ENCODE measurements at places on chromosomes 11 and 22.

DNA sequence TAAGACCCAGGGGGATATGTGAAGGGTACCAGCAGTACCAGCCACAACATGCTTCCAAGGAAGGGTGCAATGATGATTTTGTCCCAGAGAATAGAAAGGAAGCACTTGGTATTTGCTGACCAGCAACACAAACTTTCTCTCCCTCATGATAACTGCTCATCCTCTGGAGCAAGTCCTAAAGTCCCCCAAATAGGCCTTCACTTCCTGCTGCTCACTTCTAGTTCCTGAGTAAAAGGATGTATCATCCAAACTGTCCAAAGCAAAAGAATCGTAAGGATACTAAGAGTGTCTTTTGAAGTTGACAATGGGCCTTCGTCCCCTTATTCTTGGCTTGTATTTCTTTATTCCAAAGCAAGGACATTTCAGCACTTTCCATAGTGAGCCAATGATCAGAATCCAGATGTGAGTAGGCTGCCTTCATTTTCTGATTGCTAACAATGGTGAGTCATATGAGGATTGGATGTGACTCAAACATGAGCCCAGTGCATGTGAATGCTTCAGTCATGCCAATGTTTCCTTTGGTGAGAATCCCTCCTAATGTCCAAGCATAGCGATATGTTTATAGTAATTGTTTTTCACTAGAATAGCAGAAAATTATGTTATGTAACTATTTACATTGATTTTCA lies 243.4 kb upstream of the POU2AF2 start:
- DNase-seq, result no peak

DNA sequence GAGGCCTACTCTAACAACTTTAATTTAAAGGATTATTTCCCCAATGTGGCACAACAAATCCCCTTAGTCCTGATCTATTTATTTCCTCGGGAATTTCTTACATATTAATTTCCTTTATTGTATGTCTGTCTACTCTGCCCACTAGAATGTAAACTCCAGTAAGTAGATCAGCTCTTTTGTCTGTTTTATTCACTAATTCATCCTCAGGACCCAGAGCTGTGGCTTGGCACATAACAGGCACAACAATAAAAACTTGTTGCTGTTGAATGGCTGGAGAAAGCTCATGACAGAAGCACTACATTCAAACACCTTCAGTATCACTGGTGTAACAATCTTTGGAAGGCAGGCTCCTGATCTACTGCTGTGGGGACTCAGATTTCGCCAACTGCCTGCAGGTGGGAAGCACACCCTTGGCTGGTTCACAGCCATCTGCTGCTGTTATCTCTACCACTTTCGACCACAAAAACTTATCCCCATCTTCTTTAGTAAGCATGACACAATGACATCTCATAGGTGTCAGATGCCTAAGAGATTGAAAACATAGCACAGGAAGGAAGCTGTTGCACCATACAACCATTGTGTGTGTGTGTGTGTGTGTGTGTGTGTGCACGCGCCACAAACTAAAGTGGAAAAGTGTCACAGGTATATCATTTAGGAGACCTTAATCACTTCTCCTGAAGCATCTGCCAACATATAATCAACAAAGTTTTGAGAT lies 11.9 kb downstream of the HIRA start:
- DNase-seq, result no peak

DNA sequence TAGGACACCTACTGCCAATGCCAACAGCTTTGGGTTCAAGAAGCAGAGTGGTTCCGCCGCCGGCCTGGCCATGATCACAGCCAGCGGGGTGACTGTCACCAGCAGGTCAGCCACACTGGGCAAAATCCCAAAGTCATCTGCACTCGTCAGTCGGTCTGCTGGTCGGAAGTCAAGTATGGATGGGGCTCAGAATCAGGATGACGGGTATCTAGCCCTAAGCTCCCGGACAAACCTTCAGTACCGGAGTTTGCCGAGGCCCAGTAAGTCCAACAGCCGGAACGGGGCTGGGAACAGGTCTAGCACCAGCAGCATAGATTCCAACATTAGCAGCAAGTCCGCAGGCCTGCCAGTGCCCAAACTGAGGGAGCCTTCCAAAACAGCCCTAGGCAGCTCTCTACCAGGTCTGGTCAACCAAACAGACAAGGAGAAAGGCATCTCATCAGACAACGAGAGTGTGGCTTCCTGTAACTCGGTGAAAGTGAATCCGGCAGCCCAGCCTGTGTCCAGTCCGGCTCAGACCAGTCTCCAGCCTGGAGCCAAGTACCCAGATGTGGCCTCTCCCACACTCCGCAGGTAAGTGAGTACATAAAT lies 115.1 kb downstream of the DBX1 start:
- no peak for DNase-seq

DNA sequence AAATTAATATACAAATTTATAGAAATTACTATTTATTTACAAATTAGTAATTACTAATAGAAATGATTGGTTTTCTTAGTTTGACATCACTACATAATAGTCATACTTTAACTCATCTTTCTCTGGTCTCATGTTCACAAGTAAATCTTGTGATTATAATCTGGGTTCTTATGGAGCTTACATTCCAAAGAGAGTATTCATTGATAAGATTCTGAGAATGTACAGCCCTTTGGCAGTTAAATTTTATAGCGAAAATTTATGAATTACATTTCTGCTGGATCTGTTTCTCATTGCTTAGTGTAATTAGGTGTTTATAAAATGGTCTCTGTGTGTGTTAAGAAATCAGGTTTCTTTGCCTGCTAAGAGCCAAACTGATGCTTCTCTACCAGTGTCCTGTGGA lies 175.2 kb downstream of the TMEM135 start:
- DNase-seq, result no peak

- DNase-seq, result no peak
These were observed 32.2 kb upstream of the OAF start for GRCh38 chr11:120178561-120179056.

GRCh38 chr22:40021401-40022000 lies 26.7 kb downstream of the FAM83F start:
- DNase-seq, result peak; percentile 53

DNA sequence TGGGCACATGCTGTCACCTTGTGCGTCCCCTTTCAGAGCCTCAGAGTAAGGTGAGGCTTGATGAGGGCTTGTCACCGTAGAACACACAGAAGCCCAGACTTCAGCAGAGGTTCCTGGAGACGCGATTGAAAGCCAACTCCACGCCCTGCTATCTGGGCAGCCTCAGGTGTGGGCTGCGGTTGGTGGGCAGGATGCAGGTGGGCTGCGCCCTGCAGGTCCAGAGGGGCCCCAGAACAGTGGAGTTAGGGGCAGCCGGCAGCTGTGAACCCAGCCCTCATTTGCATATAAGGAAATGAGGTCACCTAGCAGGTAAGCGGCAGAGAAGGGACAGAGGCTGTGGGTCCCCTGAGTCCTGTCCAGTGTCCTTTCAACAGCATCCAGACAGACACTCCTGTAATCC lies 15.4 kb downstream of the PHLDA2 start:
- DNase-seq, result no peak

- DNase-seq, result no peak
These were observed 371.1 kb downstream of the DDX10 start for GRCh38 chr11:109036011-109036410.

DNA sequence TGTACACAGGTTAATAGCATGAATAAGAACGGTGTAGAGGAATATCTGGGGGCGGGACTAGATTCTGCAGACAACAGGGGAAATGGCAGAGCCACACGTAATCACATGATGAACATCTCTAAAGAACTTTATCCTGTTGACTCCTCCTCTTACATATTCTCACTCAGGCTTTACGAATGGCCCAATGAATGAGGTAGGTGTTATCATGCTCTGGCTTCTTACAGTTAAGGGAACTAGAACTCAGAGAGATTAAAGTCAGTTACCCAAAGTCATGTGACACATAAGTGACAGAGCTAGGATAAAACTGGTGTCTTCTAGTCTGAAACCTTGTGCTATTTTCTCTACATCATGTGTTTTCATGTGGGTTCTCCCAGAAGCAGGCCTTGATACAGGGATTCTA lies 49.0 kb upstream of the BMAL1 start:
- no peak for DNase-seq

GRCh38 chr22:17810570-17811116 lies 36.4 kb upstream of the BID start:
- no peak for DNase-seq

GRCh38 chr11:126768702-126769101 lies 231.9 kb downstream of the KIRREL3 start:
- DNase-seq, result no peak

DNA sequence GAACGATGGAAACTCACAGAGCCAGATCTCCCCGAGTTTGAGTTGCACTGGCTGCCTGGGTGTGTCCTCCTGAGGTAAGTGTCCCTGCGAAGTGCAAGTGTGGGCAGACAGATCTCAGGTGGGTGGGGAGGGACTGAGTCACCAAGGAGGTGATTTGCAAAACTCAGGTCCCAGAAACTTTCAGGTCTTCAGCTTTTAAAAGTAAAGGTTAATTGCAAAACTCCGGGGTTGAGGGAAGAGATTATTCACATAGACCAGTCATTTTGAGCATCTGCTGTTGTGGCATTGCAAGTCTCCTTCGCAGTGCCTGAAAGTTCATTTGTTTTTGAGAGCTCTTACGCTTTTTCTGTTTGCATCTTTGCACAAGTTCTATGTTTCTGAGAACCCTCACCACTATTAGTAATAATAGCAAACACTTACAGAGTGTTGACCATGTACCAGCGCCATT lies 7.1 kb downstream of the CD44 start:
- DNase-seq, result no peak

DNA sequence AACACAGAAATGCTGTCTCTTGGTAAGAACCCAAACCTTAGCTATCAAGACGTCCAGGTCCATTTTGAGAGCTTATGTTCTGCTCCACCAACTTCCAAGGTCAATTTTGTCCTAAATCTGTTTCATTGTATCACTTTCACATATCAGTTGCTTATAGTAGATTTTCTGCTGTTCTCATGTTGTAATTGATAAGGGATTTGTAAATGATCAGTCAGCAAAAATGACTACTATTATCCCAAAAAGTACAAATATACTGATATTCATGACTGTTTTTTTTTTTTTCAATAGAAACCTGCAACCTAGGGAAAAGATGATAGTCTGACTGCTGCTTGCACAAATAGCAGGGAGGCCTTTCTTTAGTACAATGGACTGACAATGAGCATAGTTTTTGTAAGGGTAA lies 128.1 kb downstream of the ARHGAP20 start:
- DNase-seq, result no peak

- DNase-seq, result no peak
These were observed 1.0 kb upstream of the MUC5AC start for GRCh38 chr11:1156506-1157340.

DNA sequence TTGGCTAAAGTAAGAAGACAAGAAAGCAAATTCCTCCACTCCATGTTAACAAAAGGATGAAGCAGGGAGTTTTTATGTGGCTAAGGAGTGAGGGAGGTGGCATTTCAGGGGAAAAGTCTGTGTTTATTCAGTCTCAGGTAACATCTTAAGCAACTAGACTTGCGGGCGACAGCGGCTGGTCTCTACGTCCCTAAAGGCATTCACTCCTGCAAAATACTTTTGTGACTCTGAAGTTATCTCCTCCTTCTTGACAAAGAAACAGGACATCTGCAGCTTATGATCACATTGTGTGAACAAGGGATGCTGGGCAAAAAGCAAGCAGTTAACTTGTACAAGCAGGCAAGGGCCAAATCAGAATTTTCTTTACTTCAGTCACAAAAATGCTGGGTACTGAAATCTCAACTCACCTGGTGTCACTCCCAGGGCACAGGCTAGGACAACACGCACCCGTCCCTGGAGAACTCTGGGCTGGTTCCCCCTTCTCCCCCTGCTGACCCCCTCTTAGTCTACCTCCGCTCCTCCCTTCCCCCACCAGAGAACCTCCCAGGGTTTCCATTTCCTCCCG lies 38.3 kb downstream of the IGLL5 start:
- DNase-seq, result no peak

- DNase-seq, result peak; percentile 28
These were observed 2.1 kb upstream of the BATF2 start for GRCh38 chr11:64998690-64999431.

GRCh38 chr22:49621601-49622210 lies 206.0 kb downstream of the BRD1 start:
- no peak for DNase-seq

GRCh38 chr11:134483857-134484256 lies 71.8 kb upstream of the B3GAT1 start:
- DNase-seq, result no peak

GRCh38 chr22:23116506-23117263 lies 25.1 kb downstream of the RSPH14 start:
- DNase-seq, result no peak

DNA sequence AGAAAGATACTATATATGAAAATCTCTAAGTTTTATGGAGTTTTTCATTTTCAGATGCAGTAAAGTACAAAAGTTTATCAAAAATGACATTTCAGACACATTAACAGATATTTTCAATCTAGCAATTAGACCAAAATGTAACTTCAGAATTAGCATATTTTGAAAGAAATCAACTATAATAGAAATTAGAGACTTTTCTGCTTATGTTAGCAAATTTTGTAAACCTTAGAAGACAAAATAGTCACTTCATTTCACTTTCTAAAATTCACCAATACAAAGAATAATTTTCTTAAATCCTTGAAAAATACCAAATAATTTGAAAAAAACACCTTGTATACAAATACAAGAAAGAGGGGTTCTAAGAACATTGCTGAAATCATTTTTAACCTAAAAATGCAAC lies 135.8 kb upstream of the FIBIN start:
- no peak for DNase-seq

- no peak for DNase-seq
These were observed 25.0 kb upstream of the MGAT3 start for GRCh38 chr22:39431821-39432251.

- DNase-seq, result no peak
These were observed 853.6 kb downstream of the KCNA4 start for GRCh38 chr11:29163231-29163630.

- DNase-seq, result no peak
These were observed 11.0 kb upstream of the FXYD2 start for GRCh38 chr11:117835576-117835975.

- no peak for DNase-seq
These were observed 21.0 kb upstream of the BARX2 start for GRCh38 chr11:129354691-129355090.

DNA sequence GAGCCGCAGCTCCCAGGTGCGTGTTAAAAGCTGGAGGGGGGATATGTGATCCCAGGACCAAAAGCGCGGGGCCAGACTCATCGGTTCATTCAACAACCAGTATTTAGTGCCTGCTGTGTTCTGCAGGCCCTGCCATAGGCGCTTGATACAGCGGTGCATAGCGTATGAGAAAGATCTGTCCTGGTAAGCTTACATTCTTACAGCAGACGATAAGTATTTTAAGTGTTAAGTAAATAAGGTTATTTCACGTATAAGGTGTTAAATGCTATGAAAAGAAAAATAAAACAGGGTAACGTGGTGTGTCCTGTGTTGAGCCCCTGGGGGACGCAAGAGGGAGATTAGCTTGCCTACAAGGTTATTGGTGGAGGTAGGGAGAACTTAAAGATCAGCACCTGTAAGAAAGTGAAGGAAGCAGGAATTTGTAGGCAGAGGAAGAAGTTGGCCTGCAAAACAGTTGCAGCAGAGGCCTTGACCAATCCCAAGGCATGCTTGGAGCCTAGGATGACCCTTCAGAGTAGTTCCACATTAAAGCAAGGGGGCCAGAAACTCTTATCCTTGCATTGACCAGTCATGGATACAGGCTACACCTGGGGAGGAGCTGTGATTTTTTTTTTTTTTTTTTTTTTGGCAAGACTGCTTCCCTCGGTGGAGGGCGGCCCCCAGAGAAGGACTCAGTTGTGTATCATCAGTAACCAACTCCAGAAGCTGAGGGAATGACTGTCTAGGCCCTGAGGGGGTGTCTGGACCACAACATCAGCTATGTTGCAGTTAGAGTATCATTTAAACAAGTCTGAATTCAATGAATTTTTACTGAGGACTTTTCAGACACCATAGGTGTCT lies 487 bp upstream of the LIPT2 start:
- DNase-seq, result no peak

- no peak for DNase-seq
These were observed 8.7 kb upstream of the DGAT2 start for GRCh38 chr11:75759832-75760231.

Data from NCI-H187 (cell line).